ENCODE measurements at places on chromosomes 11 and 22.

- no peak overlapping the region for H3K4me3 ChIP-seq
- no peaks in the 10 kb centered on the region for H3K4me1 ChIP-seq
- H3K27me3 ChIP-seq, result no peaks in the 10 kb centered on the region
- DNase-seq, result no peak
Measured at GRCh38 chr22:23457380-23457985, 122.6 kb downstream of the IGLL1 start.

DNA sequence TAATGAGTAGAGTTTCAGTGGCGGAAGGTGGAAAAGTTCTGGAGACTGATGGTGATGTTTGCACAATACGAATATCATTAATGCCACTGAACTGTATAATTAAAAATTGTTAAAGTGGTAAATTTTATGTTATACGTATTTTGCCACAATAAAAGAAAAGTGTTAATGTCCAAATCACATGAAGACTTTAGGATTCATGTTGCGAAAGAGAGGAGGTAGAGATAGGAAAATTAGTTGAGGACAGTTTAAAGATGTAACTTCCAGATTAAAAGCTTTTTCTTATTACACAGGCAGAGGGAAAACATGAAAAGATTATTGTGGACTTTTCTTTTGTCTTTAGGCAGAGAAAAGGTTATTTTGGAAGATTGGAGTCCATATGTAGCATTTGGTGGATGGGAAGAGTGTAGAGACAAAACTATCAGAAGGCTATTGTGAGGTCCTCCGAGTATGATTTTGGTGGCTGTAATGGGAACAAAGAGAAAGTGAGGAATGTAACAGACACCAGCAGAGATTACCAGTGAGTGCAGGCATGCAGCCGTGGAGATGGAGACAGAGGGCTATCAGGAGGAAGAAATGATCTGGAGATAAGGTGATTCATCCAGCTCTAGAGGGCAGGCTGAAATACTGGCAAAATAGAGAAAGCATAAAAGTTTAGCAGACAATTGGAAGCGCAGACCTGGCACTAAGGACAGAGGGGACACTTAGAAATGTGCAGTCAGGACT, 12.5 kb downstream of the VPS26B start:
- no peak for DNase-seq
- H3K4me1 ChIP-seq, result no peaks in the 10 kb centered on the region
- no peak overlapping the region for H3K27ac ChIP-seq
- H3K27me3 ChIP-seq, result no peaks in the 10 kb centered on the region
- no peak overlapping the region for H3K4me3 ChIP-seq
- no peaks in the 10 kb centered on the region for H3K36me3 ChIP-seq

- H3K4me1 ChIP-seq, result no peaks in the 10 kb centered on the region
- H3K27me3 ChIP-seq, result no peaks in the 10 kb centered on the region
Measured at GRCh38 chr11:59206635-59207034, 6.1 kb downstream of the MPEG1 start.

GRCh38 chr11:19995145-19995544, 165.1 kb downstream of the DBX1 start:
- H3K4me1 ChIP-seq, result peaks cover 4% of the 10 kb centered on the region
- peaks cover 33% of the 10 kb centered on the region for H3K27me3 ChIP-seq
- H3K36me3 ChIP-seq, result no peaks in the 10 kb centered on the region

- no peak overlapping the region for H3K27ac ChIP-seq
- DNase-seq, result peak; percentile 89
- H3K36me3 ChIP-seq, result no peaks in the 10 kb centered on the region
- no peaks in the 10 kb centered on the region for H3K4me1 ChIP-seq
- peaks cover 83% of the 10 kb centered on the region for H3K27me3 ChIP-seq
Measured at GRCh38 chr22:38843201-38843656, 599 bp downstream of the NPTXR start.

All from neural progenitor cell (in vitro differentiated cells).